Foreskin keratinocyte (primary cell): ENCODE measurements at places on chromosomes 1 and 21. TPM values are rescaled to one million over a fixed set of nuclear protein-coding genes. Genes with fewer than 3 reads are reported as not detected.

- DNase-seq: no peak
Observed at GRCh38 chr1:55057956-55058298, 18.6 kb downstream of the PCSK9 start.

DNA sequence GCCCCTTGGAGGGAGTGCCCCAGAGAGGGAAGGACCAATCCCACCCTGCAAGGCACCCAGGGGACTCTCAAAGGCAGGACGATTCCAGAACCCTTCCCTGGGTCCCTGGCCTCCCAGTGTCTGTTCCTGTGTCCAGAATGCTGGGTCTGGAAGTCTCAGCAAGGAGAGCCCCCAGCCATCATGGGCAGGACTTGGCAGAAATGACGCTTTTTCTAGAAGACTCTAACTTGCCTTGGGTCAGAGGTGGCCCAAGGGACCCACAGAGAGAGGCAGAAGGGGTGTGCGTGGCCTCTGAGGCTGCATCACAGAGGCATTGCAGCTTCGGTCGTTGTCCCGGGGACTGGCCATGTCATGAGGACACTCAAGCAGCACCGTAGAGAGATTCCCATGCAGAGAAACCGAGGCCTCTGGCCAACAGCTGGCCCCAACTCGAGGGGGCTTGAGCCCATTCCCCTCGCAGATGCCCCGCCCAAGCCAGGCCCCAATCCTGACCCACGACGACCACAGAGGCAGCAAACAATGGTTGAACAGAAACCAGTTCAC, 57.8 kb downstream of the WNT9A start:
- DNase-seq: no peak

- no peak for DNase-seq
Observed at GRCh38 chr1:212177542-212177941, 107.7 kb upstream of the PPP2R5A start.

GRCh38 chr1:229625071-229625914, 629 bp downstream of the TAF5L start:
- DNase-seq: peak; percentile 33

DNA sequence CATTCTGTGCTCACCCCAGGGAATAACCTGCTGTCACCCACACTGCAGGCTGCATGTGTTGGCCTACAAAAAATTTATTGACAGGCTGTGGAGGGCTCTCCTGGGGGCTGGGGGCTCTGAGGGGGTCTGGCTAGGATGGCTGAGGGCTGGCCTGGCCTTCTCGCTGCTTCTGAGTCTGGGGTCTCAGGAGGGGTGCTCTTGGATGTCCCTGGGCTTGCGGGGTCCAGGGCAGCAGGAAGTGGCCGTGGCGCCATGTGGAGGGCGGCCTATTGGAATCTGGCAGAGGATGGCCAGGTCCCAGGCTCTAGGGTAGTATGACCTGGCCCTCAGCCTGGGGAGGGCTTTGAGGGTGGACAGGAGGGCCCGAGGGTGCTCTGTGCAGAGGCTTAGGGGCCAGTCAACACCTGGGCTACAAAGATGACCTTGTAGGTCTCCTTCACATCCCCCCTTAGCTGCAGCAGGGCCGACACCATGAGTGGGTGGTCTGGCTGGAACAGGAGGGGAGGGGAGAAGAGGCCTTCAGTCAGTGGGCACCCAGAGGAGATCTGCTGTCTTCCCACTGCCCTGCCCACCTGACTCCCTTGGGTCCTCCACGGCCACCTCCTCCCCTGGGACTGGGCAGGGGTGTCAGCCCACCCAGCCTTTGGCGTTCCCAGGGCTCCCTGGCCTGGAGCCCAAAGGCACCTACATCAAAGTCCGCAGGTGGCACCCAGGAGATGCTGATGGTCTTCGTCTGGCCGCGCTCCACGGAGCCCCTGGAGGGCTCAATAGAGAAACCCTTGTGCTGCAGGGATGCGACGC, 3.0 kb upstream of the TMEM52 start:
- DNase-seq: no peak

DNA sequence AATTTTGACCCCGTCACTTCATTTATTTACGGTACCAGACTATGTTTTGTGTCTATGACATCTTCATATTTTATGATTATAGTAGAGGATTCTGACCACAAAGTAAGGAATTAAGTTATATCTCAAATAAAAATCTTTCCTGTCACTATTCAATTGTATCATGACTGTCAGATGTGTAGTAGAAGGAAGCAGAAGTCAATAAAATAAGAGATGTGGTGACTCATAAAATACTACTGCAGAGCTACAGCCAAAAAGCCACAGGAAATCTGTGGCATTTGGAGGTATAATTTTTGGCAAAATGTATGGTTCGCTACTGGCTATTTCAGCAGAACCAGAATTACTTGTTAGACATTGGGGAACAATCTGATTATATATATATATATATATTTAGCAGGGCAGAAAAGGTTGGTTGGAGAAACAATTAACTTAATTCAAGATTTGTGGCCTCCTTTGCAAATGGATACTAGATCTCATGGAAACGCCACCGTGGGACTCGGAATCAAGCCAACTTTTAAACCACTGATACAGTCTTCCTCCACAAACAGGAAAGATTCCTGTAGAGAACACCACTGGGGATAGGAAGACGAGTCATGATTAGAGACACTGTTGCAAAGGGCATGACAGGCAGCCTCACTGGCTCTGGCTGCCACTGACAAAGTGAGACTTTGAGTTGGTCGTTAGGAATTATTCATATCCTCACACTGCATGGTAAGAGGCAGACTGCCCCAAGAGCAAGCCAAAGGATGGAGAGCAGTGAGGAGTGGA, 5.1 kb downstream of the FCRL2 start:
- DNase-seq: no peak

DNA sequence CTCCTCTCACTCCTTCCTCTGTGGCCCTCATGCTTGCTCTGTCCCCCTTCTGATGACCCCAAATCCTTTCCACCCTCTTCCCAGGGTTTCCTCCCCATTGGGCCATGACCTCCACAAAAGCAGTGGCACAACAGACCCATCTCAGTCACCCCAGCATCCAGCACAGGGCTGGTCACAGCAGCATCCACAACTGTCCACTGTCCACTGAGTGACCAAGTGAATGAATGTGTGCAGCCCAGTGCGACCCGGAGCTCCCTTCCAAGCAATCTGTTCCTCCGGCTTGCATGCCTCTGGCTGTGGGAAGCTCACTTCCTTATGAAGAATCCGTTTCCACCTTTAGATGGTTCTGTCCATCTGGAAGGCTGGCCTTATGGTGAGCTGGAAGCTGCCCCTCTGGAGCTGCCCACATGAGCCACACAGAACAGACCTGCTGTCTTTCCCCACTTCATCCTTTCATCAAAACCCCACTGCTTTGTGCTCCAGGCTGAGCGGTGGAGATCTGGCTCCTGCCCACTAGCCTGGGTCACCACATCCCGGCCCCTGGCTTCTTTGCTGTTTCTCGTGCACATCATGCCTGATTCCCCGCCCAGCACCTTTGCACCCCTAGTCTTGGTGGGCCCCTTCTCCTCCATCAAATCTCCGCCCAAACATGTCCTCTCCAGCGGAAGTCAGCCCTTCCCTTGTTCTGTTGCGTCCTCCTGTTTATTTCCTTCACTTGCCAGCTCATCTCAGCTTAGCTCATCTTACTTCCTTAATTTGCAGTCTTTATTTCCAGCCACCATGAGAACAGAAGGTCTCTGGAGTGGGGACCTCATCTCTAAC, 56.4 kb downstream of the EDN2 start:
- DNase-seq: no peak

DNA sequence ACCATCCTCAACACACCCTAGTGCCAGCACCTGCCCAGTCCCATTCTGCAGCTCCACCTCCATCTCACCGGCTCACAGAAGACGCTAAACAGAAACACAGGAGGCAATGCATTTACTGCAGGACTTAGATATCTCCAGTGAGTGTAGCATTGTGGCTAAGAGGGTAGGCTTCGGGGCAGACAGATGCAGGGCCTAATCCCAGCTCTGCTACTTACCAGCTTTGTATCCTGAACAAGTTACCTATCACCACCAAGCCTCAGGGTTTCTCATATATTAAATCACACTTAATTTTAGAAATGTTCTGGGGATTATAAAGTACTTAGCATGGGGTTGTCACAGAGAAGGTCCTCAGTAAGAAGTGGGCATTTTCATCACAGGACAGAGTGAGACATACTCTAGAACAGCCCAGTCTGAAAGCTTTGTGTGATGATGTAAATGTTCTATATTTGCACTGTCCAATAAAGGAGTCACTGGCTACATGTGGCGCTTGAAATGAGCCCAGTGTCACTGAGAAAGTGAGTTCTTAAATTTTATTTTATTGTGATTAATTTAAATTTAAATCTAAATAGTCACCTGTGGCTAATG, 149.3 kb upstream of the C8B start:
- no peak for DNase-seq

DNA sequence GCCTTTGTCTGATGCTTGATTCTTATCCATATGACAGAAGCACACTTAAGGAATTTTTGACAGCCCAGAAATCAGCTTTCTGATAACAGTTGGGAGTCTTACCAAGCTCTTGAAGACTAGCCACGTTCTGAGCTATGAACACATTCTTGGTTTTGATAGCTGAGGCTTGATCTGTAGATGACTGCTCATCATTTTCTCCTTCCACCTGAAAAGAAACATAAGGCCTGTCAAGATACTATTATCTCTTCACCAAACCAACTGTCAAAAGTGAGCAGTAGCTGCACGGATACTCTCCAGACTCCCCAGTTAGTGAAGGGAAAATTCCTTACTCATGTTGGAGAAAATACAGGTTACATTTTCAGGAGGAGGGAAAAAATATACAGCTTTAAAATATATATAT, 12.2 kb downstream of the UBR4 start:
- no peak for DNase-seq

DNA sequence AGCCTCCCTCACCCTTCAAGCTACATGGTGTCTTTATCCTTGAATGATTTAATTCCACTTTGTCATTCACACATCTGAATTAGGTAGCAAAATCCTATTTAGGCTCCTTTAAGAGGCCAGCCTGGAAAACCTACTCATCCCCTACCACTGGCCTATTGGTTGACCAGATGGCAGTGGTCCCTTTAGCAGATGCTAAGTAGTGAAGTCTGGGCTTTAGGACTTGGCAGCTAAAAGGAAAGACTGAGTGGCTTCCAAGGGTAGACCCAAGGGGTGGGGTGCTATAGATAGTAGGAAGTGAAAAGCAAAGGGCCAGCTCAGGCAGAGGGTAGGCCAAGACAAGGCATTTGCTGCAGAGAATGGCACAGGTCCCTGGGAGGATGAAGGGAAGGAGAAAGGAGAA, 46.6 kb downstream of the KCNJ6 start:
- DNase-seq: no peak

- DNase-seq: no peak
Observed at GRCh38 chr1:117008656-117009055, 7.1 kb downstream of the CD101 start.

DNA sequence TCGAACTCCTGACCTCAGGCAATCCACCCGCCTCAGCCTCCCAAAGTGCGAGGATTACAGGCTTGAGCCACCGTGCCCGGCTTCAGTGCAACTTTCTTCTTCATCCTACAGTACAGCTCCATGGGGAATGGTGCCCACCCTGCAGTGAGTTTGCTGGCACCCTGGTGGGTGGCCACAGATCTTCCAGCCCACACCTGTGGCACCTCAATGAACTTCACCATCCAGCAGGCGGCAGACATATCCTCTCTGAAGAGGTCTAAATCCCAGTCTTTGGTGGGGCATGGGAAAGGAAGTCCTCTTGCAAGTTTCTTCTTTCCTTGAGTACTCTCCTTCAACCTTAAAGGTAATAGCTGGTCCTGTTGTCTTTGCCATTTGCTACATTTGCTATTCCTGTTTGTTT, 18.1 kb upstream of the ZBTB8A start:
- DNase-seq: no peak

DNA sequence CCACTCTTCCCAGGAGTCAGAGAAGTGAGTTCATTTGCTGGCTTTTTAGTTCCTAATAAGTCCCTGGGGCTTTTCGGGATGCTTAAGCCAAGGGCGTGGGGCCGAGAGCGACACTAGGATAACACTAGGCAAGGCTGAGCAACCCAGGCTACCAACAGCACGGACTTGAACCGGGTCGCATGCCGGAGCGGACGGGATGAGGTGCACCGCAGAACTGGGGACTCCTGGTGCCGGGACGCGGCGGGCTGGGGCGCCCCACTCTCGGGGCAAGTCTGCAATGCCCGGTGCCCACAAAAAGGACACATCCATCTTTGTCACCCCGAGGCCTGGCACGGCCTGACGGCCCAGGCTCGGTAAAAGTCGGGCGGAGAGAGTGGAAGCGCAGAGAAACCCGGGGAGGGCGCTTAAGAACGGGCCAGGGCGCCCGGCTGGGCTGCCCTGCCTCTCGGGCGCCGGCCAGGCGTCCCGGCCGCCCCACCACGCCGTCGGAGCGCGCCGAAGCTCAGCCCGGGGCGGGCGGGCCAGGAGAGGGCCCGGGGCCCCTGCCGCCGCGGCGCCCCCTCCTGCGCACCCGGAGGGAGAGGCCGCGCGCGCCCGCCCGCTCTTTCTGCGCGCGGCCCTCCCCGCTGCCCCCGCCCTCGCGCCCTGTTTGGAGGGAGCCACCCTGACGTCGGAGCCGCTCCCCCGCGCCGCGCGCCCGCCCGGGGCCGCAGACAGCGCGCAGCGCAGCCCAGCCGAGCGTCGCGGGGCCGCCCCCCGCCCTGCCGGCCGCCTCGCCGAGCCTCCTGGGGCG, at the start of gene NBL1:
TSS of gene NBL1 (plus strand) at position 710 of the 793 bp plus-strand sequence. CDS start 10,720 bp downstream, outside the sequence.
- no peak for DNase-seq

DNA sequence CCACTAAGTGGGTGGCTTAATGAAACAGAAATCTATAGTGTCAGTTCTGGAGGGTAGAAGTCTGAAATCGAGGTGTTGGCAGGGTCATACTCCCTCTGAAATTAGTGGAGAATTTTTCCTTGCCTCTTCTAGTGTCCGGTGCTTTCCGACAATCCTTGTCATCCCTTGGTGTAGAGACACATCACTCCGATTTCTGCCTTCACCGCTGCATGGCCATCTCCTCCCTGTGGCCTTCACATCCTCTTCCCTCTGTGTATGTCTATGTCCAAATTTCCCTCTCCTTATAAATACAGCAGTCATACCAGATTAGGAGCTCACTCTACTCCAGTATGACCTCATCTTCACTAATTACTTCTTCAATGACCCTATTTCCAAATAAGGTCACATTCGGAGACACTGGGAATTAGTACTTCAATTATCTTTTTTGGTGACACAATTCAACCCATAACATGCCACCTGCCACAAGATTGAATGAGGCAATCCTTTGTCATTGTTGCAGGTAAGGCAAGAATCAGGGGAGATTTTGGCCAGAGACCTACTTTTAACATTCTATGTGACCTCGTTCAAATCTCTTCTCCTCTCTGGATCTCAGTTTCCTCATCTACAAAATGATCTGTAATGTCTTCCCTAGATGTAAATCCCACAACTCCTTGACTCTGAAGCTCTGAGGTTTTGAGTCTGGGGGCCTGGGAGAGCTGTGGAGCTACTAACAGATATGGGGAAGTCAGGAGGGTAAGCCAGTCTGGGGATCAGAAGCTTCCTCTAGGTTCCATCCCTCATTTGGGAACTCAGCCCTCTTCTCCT, 16.1 kb downstream of the NAV1 start:
- DNase-seq: no peak

Gene PRELP
- total RNA-seq: 0.03 and 0.07 TPM in 2 replicates

Gene ATP1A4
- not detected in 2 replicates for total RNA-seq

Gene DPM3
- total RNA-seq: 37.4 and 45.2 TPM in 2 replicates

Gene C2CD4D
- 0.18 TPM in 1 of 2 replicates, not detected in the other for total RNA-seq

Gene GBP2
- total RNA-seq: 0.10 and 0.11 TPM in 2 replicates

Gene KRTAP25-1
- total RNA-seq: not detected in 2 replicates

Gene C1orf226
- total RNA-seq: 0.71 TPM in 2 replicates

Gene SELENBP1
- 1.6 and 2.6 TPM in 2 replicates for total RNA-seq

Gene TNFSF4
- total RNA-seq: 0.35 and 0.75 TPM in 2 replicates
